ENCODE measurements at places on chromosomes 11 and 22.

DNA sequence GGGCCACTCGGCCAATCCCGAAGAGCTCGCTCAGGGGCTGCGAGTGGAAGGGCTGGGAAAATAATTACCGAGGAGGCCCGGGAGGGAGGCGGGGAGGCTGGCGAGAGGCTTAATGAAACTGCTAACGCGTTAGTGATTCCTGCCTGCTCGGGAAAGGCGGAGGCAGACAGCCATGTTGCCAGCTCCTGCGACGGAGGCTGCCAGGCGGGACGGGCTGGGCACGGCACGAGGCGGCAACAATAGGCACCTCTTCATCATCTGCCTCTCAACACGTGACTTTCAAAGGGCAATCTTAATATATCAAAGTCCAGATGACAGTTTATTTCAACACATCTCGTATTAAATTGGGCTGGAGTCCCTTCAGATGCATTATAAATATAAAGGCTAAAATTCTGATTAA, 68.0 kb upstream of the TCF20 start:
- no peak for ATAC-seq

GRCh38 chr11:22787551-22788162, 41.9 kb downstream of the SVIP start:
- no peak for ATAC-seq

GRCh38 chr22:50626314-50626849, 1.6 kb downstream of the ARSA start:
- ATAC-seq, result no peak

DNA sequence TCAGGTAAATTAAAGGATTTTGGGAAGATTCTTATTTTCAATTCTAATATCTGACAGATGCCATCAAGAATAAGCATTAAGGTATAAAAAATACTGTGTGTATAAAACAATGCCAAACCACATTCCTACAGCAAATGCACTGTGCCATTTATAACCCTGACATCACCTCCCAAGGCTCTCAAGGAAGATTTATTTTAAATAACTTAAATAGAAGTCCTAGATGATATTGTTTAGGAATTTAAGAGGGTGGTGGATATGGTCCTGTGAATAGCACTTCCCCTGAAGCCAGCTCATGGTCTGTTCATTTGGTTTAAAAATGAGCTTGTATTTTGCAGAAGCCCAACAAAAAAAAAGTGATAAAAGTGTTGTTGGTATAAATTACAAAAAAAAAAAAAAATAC, 32.1 kb downstream of the PPIL2 start:
- ATAC-seq, result no peak

- no peak for ATAC-seq
Measured at GRCh38 chr11:102478673-102479299, 26.2 kb upstream of the TMEM123 start.

DNA sequence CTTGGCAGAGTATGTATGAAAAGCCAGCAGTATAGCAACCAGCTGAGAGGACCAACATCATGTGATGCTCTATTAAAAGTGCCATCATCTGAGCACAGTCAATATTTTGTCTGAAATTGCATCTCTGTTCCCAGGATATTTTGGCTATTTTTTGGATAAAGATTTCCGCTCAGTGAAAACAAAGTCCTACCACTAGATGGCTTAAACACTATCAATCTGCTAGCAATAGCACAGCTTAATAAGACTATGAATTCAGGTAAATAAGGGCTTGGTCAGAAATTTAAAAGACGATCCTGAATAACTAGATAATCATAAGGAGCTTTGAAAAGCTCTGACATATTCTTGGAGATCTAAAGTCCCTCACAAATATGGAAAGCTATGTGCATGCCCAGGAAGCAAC, 74.4 kb downstream of the MS4A13 start:
- no peak for ATAC-seq

- ATAC-seq, result peak; percentile 70
Measured at GRCh38 chr11:101860696-101861427, 53.9 kb upstream of the CEP126 start.

- no peak for ATAC-seq
Measured at GRCh38 chr11:46528445-46529094, 65.3 kb downstream of the AMBRA1 start.

GRCh38 chr11:75245356-75246005, 4.9 kb downstream of the TPBGL start:
- ATAC-seq, result no peak
